Uterus (tissue), 4 donors: ENCODE measurements at places on chromosomes 6 and 20.

DNA sequence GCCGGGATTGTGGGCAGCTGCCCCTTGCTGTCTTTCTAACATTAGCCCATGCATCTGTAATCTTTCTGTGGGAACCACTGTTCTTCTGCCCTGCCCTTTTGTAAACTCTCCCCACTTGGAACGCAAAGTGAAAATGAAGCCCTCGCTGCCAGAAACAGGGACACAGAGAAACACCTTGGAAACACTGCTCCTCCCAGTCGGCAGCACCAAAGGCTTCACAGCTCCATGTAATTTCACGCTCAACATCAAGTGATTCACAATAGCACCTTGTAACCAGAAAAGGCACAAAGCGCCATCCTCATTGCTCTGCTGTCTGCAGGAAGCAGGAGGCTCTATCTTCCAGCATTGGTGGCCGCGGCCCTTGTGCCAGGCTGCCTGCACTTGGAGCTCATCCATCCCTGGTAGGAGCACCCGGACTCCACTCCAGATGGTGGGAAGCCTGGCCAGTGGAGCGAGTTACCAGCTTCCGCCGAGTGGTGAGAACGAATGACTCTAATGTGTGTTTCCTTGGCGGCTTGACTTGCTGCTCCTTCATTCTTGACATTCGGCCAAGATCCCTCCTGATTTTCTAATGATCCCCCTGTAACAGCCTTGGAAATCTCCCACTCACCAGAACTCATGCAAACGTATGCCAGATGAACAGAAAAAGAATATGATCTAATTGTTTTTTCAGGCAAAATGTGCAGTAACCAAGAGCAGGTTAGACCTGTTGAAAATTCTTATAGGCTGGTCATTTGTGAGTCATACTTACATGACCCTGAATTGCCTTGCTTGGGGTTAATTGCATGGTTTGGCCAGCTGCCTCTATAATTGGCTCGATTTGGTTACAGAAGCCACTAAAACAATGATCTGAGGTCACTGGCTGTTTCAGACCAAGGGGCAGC lies 169.1 kb upstream of the CDYL start:
- peak; percentile 51 for DNase-seq

GRCh38 chr6:26336355-26337198 lies 28.4 kb upstream of the BTN3A2 start:
- no peak for DNase-seq

GRCh38 chr6:53233309-53233708 lies 84.7 kb upstream of the GCM1 start:
- DNase-seq = no peak

GRCh38 chr20:47013606-47014005 lies 119.0 kb downstream of the EYA2 start:
- no peak for DNase-seq

GRCh38 chr6:95599706-95600105 lies 22.4 kb downstream of the MANEA start:
- DNase-seq = no peak

GRCh38 chr6:44004136-44004535 lies 123.1 kb downstream of the MRPL14 start:
- no peak for DNase-seq

DNA sequence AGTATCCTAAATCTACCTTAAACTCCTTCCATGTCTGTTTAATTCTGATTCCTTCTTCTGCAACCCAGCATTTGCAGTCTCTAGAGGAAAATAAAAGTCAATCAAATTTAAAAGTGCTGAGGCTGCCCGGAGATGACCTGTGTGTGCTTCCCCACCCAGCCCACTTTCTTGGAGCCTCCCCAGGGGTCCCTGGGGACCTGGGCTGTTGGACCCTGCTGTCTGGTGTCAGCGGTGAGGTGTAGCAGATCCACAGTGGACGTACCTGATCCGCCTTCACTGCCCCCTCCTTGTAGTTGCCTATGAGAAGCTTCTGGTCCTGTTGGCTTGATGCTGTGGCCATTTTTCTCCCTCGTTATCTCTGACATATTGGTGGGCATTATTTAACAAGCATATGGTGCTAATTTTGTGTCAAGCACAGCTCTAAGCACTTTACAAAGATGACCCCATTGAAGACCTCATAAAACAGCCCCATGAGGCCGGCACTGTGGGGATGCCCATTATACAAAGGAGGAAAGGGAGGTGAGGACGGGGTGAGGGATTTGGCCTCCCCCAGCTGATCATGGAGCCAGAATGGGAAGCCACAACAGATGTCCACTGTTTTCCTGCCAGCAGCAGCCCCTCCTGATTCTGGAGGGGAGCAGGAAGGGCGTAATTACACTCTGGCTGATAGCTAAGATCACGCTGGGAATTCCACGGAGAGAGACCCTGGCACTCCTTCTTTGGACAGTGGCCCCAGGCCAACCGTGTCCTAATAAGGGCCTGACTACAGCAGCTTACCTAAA lies 628.2 kb downstream of the CDH26 start:
- DNase-seq = no peak

GRCh38 chr6:48916607-48917006 lies 546.4 kb downstream of the MMUT start:
- DNase-seq = no peak

- DNase-seq = no peak
These were observed 18.1 kb upstream of the ASCC3 start for GRCh38 chr6:100899202-100899601.

GRCh38 chr20:49608752-49609670 lies 41.1 kb upstream of the PTGIS start:
- DNase-seq = peak; percentile 68

- DNase-seq = no peak
These were observed 39.4 kb upstream of the CCN6 start for GRCh38 chr6:112014483-112014882.
